ENCODE measurements at places on chromosomes 16 and 17.

DNA sequence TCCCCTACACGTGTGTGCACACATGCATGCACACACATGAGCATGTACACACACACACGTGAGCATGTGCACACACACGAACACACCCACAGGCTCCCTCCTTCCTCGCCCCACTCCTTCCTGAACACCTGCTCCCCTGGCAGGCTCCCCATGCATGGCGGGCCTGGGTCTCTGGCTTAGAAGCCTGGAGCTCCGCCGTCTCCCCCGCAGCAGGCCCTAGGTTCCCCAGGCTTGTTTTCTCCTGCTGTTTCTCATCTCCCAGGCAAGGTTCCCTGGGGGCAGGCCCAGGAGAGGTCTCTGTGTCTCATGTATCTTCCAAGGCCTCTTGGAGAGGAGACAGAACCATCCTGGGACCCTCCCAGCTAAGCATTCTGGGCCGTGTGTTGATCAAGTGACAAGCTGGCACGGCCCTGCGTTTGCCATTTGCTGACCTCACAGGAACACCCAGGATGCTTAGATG, 202.3 kb upstream of the CIBAR2 start:
- no peak for DNase-seq

GRCh38 chr17:73711916-73712315, 67.7 kb upstream of the SDK2 start:
- DNase-seq, result no peak

GRCh38 chr17:51941272-51941671, 217.2 kb downstream of the CA10 start:
- DNase-seq, result no peak

DNA sequence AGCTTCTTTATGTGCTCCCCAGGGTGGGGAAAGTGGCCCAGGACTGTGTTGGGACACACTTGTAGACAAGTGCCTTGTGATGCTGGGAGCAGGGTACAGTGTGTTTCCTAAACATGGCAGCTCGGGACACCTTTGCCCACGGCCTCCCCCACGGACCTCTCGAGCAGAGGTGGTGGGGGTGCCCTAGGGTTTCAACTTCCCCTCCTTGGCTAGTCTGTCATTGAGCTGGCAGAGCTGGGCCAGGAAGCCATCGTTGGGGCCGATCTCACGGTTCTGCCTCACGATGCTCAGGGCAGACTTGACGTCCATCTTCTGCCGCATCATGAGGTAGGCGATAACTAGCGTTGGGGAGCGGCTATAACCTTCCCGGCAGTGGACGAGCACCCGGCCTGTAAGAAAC, 9.4 kb downstream of the DUSP3 start:
- DNase-seq, result no peak

GRCh38 chr16:29231244-29231643, 175.3 kb downstream of the NPIPB11 start:
- DNase-seq, result no peak

DNA sequence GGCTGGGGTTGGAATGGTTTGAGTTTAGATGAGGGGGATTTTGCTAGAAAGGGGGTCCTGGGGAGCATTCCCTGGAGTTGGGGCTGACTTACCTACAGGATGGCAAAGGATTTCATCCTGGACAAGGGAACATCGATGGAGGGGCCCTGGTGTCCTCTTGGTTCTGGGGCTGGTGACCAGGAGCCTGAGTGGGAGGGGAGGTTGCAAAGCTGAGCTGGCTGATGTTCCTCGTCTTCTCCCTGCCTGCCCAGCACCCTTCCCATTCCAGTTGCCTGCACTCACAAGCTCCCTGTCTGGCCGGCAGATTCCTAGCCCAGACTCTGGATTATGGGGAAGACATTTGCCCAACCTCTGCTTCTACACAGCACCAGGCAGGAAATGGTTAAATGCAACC, 37.2 kb downstream of the ITGAE start:
- no peak for DNase-seq

DNA sequence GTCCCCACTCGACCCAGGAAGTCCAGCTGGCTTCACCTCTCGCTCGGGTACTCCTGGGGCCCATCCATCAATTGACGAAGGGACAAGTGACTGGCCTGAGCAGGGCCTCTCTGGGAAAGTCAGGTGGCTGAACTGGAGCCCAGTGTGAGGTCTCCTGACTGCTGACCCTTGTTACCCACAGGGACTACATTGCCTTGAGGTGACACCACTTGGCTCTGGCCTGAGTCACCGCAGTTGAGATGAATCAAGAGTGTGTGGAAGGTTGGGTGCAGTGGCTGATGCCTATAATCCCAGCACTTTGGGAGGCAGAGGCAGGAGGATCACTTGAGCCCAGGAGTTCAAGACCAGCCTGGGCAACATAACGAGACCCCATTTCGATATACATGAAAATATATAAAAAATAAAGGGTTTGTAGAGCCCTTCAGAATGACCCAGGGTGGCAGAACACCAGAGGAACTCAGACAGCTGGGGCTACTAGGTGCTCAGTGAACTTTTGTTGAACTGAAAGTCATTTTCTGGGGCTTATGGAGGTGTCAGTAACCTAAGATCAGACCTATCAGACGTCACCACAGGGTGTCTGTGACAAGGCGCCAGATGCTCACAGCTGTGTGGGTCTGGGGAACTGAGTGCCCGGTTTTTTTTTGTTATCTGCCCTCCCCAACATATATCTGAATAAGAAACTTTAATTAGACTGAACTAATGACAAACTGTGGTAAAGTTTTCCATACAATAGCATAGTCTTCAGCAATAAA, 14.8 kb upstream of the ZFP90 start:
- no peak for DNase-seq

DNA sequence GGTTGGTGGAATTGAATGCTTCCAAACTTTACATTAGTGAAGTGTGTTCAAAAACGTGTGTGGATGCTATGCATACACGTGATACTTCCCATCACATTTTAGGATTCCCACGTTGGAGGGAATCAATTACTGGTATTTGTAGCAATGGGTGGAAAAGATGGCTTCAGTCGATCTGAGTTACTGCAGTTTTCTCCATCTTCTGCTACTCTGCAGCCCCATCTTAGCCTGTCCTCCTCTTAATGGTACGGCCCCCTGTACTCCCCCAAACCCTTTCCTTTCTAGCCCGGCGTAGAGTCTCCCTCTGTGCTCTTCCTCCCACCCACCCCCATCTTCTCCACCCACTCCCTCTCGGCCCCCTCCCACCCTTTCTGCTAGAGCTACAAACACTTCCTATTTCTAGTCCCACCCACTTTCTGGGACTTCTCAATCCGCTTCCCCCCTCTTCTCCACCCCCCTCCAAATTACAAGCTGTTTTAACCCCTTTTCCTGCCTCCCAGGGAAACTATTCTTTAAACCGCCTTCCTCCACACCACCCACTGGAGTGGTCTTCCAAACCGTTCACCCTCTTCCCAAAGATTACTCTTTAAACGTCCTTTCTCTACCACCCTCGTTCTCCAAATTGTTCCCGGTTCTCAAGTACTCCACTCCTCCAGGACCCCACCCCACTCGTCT, 1.1 kb downstream of the CHTF8 start:
- DNase-seq, result peak; percentile 23

DNA sequence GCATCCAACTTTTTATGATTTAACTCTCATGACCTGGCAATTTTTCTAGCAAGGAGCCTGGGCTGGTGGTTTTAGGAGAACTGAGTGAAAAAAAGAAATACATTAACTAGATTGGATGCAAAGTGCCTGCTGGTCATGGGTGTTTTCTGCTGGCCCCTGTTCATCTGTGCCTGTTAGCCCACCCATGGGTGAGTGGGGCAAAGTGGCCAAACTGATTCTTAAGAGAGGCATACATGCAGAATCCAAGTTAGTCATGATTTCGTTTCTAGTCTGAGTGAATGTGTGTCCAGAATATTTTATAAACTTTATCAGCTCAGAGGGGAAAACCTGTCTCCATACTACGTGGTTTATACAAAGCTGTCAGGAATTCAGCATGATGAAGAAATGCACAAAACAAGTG, 4.6 kb upstream of the ITGAD start:
- no peak for DNase-seq

- DNase-seq, result no peak
These were observed 392 bp downstream of the ZSCAN32 start for GRCh38 chr16:3400446-3400778.
